ENCODE measurements at places on chromosomes 4 and X.

GRCh38 chr4:183255487-183255886, 64.6 kb downstream of the CLDN22 start:
- DNase-seq = no peak

- DNase-seq = no peak
Measured at GRCh38 chr4:174449944-174450785, 72.1 kb downstream of the HPGD start.

- no peak for DNase-seq
Measured at GRCh38 chrX:133251204-133251603, 33.0 kb upstream of the TFDP3 start.

DNA sequence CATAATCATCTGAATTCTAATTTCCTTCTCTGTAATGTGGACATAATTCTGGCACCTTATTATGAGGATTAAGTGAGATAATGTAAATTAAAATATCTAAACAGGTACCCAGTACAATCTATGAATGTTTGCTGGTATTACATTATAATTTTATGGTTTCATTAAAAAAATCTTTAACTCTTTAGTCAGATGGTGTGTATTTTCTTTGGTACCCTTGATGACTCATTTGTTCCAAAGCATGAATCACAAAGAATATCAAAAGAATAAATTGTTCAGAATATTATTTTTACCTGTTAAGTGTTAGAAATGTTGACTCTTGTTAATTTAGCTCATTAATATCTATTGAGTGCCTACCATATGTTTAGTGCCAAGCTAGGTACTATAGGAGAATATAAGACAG, 74.3 kb downstream of the SNX25 start:
- DNase-seq = no peak

Data from right forelimb (tissue), 1 donor.